Islet precursor cell (in vitro differentiated cells): ENCODE measurements at places on chromosomes 2 and 18.
A peak's percentile ranks its signal among the peaks of the same experiment; 100 is the strongest.

DNA sequence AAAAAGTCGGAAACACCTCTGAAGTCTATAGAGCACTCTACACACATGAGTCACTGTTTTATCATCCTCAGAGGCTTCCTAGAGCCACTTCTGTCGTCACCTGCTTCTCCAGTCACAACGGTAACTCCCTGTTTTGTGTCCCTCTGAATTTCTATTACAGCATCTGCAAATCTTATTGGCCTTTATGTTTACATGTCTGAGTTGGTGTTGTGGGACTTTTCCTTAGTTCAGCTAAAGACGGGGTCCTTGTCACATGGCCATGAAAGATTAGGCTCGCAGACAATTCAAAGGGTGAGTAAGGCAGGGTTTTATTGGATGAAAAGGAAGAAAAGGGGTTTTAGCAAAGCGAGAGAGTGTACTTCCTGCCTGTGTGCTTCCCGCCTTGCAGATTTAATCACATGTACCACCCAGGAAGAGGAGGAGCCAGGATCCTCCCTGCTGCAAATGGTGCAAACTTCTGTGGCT is 185.6 kb downstream of the LPIN1 start:
- DNase-seq: no peak

DNA sequence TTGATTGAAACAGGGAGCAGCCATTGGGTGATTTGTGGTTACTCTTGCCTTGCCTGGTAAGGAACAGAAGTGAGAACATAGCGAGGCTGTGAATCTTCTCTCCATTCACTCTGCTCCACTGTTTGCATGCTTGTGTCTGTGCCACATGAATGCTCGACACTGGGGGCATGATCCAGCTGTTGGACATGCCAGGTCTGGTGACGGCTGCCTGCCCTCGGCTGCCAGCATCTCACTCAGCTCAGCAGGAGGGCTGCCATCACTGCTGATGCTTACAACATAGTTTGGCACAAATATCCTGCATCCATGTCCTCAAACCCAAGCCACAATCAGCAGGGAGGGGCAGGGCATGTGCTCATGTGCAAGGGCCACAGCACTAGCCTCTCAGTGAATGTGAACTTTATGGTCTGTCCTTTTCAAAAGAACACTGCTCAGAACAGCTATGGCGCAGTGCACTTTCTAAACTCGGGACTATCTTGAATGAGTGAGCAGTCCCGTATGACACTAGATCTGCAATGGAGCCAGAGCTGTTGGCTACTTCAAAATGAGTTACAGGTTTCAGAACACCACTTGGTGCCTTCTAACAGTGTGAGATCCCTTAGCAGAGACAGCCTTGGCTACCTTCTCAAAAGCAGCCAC is 126.3 kb downstream of the NRP2 start:
- DNase-seq: no peak

- DNase-seq: no peak
Observed at GRCh38 chr18:46732801-46733200, 24.1 kb downstream of the ST8SIA5 start.

GRCh38 chr2:159265171-159265576 is 21.3 kb downstream of the WDSUB1 start:
- DNase-seq: peak; percentile 88

- no peak for DNase-seq
Observed at GRCh38 chr2:173606619-173607248, 252.1 kb downstream of the CDCA7 start.

DNA sequence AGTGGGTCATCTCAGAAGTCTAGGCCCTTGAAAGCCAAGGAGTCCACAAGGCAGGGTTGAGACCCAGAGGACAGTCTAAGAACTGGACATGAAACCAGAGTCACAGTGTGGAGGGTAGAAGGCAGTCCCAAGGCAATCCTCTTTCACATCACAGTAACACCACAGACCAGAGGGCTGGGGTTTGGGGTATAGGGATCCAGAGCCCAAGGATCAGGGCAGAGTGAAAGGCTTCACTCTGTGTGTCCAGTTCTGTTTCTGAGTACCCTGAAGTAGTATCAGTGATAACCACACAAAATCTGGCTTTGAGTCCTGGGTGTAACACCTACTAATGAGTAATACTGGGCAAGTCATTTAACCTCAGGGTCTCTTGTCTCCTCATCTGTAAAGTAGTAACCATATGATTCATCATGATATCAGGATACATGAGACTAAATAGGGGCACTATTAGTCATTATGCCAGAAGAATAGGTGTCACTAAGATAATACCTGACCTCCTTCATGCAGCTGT is 91.0 kb downstream of the ICA1L start:
- DNase-seq: no peak

DNA sequence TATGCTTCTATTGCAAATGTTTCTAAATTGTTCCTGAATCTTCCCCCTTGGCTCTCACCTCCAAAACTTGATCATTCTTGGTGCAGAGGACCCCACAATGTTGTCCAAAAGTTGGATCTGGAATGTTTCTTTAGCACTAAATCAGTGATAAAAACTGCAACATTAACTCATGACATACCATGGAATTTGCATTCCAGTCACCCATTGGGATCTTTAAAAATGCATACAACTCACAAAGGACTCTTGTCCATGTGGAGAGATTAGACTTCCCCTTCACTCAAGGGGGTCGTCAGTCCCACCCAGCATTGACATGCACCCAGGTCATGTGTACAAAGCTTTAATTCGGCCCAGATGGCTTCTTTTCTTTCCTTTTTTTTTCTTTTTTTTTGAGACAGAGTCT is 169.3 kb downstream of the SETBP1 start:
- DNase-seq: no peak

GRCh38 chr2:203786549-203787351 is 80.3 kb downstream of the CD28 start:
- DNase-seq: no peak

GRCh38 chr18:48973731-48974130 is 23.0 kb upstream of the SMAD7 start:
- DNase-seq: no peak

- DNase-seq: no peak
Observed at GRCh38 chr2:174699993-174700766, 64.1 kb downstream of the CHRNA1 start.

GRCh38 chr2:152825834-152826233 is 107.4 kb downstream of the ARL6IP6 start:
- DNase-seq: no peak

DNA sequence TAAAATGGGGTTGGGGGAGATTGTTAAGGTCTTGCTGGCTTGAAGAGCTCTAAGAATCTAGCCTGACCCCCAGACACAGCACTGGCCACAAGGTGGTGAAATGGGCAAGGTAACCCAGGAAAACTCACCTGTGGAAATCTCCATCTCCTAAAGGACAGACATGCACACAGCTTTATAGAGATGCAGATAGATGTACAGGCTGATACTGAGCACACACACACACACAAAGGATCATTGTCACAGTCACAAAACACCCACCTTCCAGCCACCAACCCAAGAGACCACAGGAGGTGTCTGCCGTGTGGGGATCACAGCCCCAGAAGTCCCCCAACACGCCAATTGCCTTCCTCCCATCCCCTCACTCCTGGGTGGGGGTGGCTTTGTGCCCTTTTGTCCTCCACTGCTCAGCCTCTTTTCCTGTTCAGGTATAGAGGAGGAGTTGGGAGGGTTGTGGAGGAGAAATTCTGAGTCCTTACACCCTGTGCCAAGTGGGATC is 3.2 kb upstream of the CYP26B1 start:
- peak; percentile 48 for DNase-seq
